Fibroblast of pulmonary artery (primary cell): ENCODE measurements at places on chromosomes 1 and 21.
A peak's percentile ranks its signal among the peaks of the same experiment; 100 is the strongest.

GRCh38 chr21:45140346-45140940 lies 66.1 kb downstream of the ADARB1 start:
- DNase-seq, result peak; percentile 96

DNA sequence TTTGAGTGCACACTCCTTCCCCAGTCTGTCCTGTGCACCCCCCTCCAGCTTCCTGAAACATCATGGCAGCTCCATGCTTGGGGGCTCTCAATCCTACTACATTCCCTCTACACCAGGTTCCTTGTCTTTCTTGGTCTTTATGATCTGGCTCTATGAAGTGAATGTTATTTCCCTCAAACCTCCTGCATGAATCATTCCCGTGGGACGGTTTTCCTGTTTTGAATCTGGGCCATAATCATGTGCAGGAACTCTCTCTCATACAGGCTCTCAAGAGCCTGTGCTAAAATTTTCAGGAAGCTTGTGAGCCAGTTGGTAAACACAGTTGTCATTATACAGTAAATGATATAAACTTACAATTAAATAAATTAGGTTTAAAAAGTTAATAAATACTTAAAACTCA lies 89.8 kb upstream of the KCNE2 start:
- peak; percentile 67 for DNase-seq

DNA sequence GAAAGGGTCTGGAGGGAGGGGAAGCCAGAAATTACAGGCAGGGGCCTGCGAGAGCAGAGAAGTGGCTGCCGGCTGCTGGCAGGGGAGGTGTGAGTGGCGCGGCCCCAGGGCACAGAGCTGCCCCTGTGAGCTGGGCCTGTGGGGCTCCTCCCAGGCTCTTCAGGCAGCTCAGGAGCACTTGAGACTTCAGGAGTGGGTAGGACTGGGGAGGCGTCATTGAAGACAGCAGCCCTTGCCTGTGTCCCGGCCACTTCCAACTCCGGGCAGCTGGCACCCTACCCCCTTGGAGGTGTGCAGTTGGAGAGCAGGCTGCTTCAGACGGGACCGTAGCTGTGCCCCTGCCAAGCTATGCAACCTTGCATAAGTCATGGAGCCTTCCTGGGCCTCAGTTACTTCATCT lies 87.5 kb upstream of the ACTL8 start:
- no peak for DNase-seq

- DNase-seq, result no peak
Measured at GRCh38 chr21:36966821-36967768, 626 bp upstream of the HLCS start.

GRCh38 chr1:243921111-243921510 lies 71.1 kb upstream of the AKT3 start:
- DNase-seq, result no peak

DNA sequence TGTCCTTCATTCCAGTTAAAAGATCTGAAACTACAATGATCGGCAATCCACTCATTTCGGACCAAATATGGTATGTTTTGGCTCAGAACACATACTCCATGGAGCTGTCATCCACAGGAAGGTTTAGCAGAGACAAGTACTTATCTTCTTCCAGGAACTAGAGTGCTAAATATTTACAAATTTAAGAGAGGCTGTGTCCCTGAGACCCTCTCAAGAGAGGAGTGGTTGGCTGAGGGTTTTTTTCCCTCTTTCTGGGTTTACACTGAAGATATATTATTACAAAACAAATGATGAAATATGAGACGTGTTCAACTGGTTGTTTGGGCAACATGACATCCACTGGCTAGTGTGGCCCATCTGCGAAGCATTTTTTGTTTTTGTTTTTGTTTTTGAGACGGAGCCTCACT lies 25.9 kb upstream of the NID1 start:
- DNase-seq, result peak; percentile 25

DNA sequence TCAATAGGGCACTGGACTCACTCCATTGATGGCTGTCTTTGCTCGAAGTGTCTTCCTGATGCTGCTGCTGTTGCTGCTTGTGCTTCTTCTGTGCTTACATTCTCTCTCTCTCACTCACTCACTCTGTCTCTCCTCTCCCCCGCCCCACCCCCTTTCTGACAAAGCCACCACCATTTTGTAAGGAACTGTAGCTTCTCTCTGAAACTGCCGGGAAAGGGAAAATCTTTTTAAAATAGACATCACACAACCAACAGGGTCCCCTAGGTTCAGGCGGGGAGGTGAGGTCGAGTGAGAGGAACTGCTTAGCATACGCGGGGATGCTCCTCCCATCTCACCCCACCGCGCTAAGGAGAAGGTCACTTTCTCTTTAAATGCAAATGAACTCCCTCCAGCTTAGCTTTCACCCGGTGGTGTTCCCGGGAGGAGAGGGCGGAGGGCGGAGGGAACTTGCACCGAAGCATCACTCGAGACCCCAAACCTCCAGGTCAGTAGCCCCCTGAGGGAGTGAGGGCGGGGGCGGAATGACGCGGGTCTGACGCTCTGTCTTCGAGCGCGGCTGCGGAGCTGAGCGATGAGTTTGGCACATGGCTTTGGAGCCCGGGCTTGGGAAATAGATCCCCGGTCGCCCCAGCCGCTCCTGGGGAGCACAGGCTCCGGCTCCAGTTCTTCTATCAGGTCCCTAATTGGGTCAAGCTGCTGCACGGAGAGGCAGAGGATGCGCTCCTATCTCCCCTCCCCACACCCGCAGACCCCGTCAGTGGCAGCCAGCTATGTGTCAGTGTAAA lies at the start of gene CCDC28B:
Gene CCDC28B (plus strand): TSS at position 370 of the 785 bp plus-strand sequence. CDS start 1,341 bp downstream, outside the sequence.
- DNase-seq, result peak; percentile 63

- DNase-seq, result no peak
Measured at GRCh38 chr1:115219927-115220326, 118.1 kb downstream of the NGF start.

GRCh38 chr1:82934074-82934473 lies 1064.9 kb downstream of the TTLL7 start:
- no peak for DNase-seq

DNA sequence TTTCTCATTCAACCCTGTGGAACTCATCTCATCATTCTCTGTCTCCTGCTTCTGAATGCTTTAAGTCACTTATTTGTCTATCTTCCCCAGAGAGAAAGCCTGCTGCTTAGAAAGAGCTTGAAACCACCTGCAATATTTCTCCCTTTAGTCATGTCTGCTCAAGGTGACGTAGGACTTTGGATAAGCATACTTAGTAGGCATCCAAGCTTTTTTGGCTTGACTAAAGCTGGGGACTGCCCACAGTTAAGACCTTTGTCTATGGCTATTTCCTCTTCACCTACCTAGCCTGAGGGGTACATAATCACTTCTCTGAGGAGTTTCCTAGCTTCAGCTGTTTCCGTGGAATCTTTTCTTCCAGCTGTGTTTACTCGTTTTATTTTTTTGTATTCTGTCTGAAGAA lies 665.8 kb upstream of the CAMK1G start:
- DNase-seq, result no peak

DNA sequence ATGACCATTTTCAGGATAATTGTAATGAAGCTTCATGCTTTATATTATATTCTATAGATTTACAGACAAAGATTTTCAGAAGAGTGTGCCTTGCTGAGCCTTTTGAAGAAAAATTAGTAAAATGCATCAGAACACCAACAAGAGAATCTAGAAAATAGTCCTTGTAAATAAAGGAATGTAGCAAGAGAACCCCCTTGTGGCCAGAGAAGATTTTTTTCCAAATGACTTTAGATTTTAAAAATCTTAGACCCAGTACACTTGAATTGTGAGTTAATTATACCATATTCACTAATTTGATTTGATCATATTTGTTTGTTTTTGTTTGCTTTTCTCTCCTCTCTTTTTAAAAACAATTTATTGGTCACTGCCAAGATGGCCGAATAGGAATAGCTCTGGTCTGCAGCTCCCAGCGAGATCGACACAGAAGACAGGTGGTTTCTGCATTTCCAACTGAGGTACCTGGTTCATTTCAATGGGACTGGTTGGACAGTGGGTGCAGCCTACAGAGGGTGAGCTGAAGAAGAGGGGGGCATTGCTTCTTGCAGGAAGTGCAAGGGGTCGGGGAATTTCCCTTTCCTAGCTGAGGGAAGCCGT lies 12.8 kb upstream of the IFI44L start:
- DNase-seq, result peak; percentile 66

GRCh38 chr1:234272656-234273312 lies 100.5 kb upstream of the COA6 start:
- no peak for DNase-seq

DNA sequence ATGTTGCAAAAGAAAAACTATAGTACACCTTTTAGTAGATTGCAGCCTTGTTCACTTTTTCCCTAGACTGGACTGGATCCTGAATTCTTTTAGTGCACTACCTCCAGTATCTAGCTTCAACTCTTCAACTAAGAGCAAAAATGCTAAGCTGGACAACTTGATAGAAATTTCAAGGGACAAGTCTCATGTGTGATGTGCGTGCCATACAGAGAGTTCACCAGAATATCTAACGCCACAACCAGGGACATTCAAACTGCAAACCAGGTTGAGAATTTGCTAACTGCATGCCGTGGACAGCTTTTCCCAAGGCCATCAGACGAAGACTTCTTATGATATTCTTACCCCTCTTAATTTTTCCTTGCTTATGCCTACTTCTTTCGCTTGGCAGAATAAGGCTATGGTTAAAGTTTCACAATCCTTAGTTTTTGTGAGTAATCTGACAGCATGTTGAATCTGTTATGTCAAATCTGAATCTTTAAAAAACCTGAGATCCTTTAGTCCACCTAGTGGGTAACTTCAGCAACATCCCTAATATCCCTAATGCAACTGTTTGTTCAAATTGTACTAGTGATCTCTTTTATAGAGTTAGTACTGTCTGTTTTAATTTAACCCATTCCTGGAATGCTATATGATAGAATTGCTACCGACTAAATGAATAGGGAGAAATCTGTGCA lies 66.4 kb downstream of the DDAH1 start:
- DNase-seq, result peak; percentile 83

GRCh38 chr1:202078241-202078640 lies 44.5 kb upstream of the GPR37L1 start:
- no peak for DNase-seq

DNA sequence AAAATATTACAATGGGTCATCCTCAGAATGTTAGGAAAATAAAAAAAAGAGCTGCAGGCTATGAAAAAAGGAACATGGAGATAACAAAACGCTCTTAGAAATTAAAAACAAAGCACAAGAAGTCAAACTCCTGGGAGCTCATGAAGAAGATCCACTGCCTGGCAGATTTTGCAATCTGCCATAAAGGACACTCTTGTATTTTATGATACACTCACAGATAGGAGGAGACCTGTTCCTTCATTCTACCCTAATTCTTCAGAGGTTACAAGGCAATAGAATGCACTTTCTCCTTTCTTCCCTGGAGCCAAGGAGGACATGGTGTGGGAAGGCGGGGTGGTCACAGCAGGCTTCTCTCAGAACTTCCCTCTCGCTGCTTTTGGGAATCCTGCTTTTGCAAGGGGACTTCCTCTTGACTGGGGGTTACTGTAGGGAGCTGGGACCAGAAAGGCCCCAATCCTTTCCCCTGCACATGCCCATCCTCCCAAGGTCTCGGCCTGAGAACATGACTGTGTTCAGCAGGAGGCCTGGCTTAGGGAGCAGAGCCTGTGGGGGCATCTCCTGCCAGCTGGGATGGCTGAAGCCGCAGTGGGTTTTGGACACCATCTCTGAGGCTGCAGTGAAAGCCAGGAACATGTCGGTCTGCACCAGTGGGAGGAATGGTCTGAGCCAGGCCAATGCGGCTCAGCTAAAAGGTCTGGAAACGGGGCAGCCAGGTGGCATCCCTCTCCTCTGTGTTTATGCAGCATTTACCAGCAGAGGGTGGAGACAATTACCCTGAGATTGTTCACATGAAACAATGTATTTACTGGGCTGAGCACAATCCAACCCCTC lies 44.8 kb downstream of the GPR161 start:
- DNase-seq, result no peak
